ENCODE measurements at places on chromosomes 4 and X.

- no peak for DNase-seq
These were observed 315.8 kb downstream of the MID1IP1 start for GRCh38 chrX:39117101-39117500.

DNA sequence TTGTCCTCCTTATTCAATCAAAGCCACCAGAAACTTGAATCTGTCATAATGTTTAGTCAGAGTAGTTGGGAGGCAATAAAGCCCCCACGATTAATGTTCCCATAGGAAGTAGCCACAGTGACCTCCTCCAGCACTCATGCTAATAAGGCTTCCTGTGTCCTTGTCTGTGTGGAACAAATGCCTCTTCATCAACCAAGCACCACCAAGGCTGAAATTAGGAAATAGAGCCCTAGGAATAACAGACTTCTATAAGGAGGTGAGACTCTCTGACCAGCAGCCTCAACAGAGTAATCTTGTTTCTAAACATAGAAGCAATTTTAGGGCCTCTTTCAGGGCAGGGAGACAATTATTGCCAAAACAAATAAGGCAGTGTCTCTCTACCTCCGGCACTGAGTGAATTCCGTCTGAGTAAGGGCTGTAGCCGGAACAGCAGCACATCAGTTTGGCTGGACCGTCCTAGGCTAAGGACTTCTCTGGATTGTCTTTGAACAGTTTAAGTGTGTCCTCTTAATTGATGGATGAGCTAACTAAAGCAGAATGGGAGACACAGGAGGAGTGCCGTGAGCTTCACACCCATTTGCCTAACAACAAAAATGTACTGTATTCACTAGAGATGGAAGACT, 329.2 kb upstream of the HAND2 start:
- no peak for DNase-seq

- no peak for DNase-seq
These were observed 87.9 kb downstream of the YIPF7 start for GRCh38 chr4:44563496-44563895.

DNA sequence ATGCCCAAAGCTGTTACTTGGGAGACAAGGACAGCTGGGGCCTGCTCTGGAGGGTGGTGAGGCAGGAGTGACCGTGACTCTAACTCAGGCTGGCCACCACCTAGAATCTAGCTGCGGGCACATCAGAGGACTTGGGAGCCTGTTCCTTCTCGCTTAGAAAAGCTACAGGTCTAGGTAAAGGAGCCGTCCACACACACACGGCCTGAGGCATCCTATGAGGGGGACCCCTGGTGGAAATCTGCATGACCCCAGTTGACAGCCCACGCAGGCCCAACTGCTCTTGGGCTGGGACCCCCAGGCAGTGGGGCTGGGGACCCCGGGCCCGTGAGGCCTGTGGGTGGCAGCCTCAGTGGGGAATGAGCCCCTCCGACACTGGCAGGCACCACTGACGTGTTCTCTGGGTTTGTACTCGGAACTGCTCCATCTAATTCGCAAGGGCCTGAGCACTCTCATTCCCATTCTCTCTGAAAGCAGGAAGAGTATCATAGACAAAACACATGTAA, 75.6 kb downstream of the ACOX3 start:
- DNase-seq, result no peak

DNA sequence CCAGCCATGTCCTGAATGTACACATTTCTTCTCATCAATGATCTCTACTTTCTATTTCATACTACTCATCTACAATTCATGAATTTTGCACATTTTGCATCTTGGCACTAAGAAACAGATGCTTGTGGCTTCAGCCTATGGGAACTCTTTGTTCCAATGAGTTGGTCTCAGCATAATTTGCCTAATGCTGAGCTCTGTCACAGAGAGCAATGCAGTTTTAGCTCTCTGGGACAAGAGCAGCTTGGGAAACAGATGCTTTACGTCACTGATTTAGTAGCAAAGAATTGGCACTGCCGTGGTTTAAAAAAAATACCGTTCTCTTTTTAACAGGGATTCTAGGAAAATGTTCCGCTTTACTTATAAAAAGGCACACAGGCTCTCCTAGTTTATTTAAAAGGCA, 162.4 kb downstream of the WDFY3 start:
- no peak for DNase-seq

DNA sequence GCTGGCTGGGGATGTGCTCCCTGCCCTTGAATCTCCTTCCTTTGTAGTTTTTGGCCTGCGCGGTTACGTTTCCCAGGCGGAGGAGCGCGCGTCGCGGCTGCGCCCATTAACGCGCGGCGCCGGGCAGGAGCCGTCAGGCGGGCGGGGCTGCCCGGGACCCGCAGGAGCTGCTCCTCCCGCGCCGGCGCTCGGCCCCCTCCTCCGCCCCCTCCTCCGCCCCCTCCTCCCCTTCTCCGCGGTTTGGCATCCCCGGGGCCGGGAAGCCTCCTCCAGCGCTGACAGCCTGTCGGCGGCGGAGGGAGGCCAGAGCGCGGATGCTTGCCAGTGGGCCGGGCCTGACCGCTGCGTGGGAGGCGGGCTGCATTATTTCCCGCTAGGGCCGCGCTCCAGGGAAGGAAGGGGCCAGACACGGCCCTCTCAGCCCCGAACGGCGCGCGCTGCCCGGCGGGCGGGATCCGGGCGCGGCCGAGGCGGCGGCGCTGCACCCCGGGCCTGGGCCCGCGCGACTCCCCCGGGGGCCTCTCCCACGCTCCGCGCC, at the start of gene DCLK2:
TSS of gene DCLK2 (plus strand) at position 405 of the 538 bp plus-strand sequence. CDS start 583 bp downstream, outside the sequence.
- DNase-seq, result no peak

DNA sequence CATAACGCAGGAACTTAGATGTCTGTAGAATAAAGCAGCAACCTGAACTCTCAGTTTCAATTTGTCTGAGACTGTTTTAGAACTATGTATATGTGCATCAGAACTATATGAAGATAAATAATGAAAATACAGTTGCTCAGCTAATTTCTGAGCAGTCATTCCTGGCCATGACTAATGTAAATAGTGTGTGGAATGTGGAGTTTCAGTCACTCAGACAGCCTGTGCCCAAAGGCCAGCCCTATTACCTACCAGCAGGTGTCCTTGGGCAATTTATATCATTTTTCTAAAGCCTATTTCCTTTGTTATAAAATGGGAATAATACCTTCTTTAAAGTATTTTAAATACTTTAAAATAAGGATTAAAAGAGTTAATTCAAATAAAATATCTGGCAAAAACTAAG, 56.0 kb upstream of the RELL1 start:
- DNase-seq, result no peak

- no peak for DNase-seq
These were observed 1459.8 kb downstream of the RAPGEF2 start for GRCh38 chr4:160562661-160563060.

GRCh38 chr4:89166971-89167475, 55.7 kb downstream of the TIGD2 start:
- no peak for DNase-seq

DNA sequence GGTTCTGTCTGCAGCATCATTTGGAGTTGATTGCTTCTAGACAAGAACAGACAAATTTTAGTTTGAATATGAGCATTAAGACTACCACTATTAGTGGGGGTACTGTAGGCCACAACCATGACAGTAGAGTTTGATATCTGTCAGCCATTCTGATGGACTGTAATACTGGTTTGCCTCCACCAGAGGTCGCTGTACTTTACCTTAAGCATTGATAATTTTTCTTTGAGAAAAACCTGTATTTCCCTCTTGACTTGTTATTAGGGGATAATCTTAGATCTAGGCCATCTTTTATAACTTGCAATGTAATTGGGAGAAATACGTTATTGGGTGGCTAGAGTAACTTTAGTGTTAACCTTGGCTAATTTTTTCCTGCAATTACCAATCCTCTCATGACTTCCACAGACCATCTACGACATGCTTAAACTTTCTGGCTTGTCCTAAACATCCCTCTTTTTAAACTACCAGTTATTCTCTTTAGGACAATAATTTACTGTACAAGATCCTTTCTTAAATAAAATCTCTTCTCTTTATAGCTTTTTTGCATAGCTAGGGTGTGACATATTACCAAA, 562.4 kb downstream of the MAGEB5 start:
- DNase-seq, result no peak

DNA sequence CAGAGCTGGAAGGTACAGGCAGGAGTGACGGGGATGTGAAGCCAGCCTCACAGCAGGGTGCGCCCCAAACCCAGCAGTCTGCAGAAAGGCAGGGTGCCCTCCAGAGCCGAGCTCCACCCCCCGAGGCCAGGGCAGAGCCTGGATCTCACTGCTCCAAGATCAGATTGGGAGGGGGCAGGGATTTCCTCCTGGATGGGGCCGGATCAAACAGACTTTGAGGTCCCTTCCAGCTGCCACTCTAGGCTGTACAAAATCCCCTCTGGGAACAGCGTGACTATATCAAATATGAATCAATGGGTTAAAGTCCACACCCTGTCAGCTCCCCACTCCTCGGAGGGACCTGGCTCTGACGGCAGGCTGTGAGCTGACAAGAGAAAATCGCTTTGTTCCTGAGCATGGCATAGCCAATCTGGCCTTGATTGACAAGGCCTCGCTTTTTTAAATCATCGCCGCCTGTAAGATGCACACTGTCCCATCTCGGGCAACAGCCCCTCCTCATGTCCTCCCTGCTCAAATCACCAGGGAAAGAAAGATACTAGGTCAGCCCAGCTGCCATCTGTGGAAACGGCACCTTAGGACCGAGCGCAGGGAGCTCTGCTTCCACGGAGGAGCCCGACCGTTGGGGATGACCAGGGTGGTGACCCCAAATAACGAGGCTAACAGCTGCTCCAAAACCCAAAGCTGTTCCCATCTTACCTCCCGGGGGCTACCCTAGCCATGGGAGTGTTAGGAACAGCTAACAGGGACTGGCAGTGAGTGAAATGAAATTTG, 39.9 kb downstream of the PSAPL1 start:
- no peak for DNase-seq

GRCh38 chr4:81808011-81808672, 336.4 kb upstream of the RASGEF1B start:
- no peak for DNase-seq

DNA sequence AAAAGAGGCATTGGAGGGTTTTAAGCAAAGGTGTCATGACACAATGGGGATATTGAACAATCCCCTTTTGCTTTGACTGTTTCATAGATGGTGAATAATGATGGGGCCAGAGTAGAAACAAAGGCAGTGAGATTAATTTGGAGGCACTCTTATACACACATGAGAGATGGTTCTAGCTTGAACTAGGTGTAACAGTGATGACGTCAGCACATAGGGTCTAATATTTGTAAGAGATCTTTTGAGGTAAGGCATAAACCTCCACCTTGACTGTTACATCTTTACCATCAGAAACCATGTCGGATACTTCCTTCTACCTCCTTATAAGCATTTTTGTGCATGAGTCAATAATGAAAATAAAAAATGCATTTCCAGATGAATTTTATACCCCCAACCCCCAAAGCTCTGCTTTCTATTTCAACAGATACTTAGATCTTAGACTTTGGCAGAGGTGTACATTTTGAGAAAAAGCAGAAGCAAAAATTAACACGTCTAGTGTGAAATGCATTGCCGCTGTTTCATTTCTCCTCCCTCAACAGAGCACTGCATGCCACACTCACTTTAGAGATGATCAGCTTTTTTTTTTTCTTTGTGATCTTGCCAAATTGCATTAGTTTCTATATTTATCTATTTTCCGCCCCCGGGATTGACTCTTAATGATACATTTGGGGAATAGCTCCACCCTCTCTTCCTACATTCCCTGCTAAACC, 87.2 kb downstream of the HS3ST1 start:
- no peak for DNase-seq

DNA sequence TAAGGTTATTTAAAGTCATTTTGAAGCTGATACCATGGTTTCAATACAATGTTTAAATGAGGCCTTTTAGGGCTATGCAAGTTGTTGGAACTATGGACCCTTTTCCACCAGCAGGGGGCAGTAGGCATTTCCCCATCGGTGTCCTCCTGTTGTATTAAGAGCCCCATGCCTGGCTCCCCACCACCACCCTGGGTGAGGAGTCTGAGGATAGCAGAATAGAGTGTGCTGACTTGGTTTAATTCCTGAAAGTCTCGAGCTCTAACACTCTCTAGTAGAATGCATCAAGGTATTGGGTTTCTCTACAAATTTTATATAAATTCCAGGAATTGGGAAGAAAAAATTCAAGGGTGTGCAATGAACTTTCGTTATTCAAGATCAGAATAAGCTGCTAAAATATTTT, 234.8 kb upstream of the JADE1 start:
- no peak for DNase-seq

DNA sequence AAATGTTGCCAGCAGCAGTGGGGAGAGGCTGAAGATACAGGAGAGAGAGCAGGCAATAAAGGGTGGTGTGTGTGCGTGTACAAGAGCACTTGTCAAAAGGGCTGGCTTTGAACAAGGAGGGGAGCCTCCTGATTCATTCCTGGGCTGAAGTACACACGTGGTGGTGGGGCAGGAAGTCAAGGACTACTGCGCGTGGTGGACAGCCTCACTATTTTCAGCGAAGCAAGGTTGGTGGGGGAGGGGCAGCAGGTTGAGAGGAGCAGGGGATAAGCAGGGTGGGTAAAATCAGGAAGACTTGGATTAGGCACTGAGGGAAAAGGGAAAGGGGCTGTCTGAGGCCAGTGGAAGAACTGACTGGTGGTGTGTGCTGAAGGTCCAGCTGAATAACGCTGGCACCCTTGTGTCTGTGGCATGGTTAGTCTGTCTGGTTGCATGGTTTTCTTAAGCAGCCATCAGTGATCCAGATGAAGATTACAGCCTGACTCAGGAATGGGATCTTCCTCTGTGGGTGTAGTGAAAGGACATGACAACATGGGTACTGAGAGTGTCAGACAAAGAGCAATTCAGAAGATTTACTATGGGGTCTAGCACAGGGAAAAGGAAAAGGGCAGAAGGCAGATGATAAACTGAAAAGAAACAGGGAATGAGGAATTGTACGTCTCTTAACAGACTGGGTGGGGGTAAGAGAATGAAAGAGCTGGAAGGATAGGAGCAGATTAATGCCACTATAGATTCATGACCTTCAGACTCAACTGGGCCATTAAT, 149.8 kb downstream of the CHM start:
- DNase-seq, result no peak

DNA sequence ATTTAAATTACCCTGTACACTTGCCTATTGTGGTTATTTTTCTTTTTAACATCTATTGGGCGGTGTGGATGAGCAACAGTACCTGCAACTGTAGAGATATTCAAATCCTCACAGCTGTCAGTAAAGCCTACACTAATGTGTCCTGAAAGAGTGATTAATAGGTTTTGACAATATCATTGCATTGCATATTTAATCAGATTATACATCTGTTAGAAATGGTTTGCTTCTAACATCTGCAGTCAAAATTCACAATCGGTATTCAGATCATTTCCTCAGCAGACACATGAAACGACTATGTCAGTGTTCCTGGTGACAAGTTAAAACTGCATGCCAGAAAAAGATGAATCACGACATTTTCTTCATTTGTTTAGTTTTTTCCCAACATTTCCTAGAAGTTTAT, 254.6 kb upstream of the EPHA5 start:
- no peak for DNase-seq

GRCh38 chr4:120704538-120704937, 218.0 kb downstream of the PRDM5 start:
- no peak for DNase-seq

DNA sequence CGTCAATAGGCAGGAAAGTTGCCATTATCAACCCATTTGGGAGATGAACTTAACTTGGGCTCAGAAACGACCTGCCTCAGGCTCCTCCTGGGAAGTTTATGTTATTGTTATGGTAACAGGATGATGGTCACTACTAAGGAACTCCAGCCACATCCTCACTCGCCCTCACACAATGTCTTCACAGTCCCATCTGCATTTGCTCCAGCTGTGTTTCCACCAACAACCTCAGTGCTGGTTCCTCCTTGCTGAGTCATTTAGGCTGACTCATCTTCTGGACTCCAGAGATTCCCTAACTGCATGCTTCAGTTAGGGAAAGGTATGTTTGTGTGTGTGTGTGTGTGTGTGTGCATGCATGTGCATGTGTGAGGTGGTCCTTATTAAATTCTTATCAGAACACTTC, 293.4 kb upstream of the BOD1L1 start:
- no peak for DNase-seq

- no peak for DNase-seq
These were observed 327.2 kb upstream of the DIPK2B start for GRCh38 chrX:45527834-45528233.
